Activated CD4-positive, alpha-beta T cell treated with anti-CD3 and anti-CD28 coated beads, Interleukin-10, Interleukin-2, amounts not matched to agents 100 ng/mL and 50 ng/mL, durations not matched to agents 16 hours and 8 hours (primary cell): ENCODE measurements at places on chromosomes 4 and X.

- DNase-seq = no peak
Measured at GRCh38 chr4:147492761-147493160, 11.9 kb downstream of the EDNRA start.

- DNase-seq = no peak
Measured at GRCh38 chr4:81227138-81227537, 12.1 kb upstream of the PRKG2 start.

GRCh38 chr4:40121515-40121914 lies 64.9 kb downstream of the N4BP2 start:
- peak; percentile 68 for DNase-seq

DNA sequence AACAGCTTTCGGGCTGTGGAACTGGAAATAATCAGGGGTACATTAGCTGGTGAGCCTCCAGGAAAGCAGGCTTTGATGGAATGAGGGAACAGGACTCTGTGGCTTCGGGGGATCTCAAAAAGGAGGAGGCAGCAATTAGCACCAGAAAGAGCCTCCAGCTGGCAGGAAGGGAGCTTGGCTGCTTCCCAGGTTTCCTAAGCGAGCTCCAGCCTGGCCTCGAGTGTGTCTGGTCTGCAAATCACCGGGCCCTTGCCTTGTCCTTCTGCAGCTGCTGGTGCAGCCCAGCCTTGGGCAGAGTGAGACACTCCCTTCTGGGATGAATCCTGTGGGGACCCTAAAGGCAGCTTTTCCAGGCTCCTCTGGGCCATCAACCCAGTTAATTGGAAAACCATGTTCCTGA lies 10.7 kb upstream of the PDHA1 start:
- no peak for DNase-seq

- no peak for DNase-seq
Measured at GRCh38 chr4:3736806-3737205, 29.4 kb upstream of the ADRA2C start.

DNA sequence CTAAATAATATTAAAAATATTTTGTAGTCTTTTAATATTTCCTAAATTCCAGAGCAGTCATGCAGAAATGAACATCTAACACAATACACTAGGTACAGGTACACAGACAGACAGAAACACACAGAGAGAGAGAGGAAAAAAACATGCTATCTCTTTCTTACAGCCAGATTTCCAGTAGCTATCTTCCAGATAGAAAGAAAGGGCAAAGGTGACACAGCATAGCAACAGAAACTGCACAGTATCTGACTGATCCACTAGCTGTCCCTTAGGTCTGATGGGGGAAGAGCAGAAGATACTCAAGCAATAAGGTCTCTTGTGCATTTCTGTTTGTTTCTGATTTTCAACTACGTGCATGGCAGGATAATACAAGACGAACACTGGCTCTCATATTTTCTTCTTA lies 7.8 kb downstream of the FBXW7 start:
- DNase-seq = no peak

DNA sequence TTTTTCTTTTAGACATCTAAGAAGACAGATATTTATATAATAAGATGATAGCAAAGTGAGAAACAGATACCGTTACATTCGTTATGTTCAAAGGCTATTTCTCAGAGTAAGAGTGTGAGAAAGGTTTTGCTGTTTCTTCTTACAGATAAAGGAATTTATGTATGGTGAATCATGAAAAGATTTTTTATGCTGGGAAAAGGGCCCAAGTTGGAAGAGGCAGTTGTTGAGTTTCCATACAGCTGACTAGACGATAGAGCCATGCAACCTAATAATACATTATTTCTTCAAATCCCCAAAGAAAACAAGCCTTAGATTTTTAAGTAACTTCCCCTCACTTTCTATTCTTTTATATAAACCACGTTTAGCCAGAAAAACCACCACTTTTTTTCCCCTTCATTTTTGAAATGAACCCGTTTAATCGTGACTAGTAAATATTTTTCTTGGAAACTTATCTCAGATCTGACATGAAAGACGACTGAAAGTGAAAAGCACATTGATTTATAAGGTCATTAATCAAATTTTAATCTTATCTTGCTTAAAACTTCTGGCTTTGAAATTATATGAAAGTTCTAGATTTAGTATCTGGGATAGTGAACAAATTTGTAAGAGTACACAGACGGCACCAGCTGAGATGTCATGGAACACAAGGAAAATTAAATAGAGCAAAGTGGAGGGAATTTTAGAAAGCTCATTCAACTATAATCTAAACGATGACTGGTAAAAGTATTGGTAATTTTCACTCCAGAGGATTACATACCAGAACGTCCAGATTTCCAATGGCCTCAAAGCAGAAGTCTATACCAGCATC lies 10.9 kb downstream of the ADH6 start:
- DNase-seq = no peak

DNA sequence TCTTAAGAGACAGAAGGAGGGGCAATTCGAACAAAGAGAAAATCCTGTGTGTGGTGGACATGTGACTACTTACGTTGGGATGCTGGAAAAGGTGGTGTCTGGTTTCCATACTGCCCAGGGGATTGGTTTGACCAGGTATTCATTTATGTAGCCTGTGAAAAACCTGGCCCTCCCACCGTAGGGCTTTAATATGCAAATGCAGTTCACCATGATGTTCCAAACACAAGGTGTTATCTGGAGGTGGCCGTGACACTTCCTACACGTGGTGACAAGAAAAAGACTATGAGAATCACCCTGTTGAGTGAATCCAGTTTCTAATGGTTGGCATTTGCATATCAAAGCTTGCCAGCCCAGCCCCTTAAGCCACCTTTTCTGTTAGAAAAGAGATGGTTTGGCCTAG lies 27.9 kb downstream of the UGT2B4 start:
- DNase-seq = no peak
